ENCODE measurements at places on chromosomes 3 and 15.

GRCh38 chr3:134214239-134214638, 36.4 kb downstream of the RYK start:
- DNase-seq: no peak

DNA sequence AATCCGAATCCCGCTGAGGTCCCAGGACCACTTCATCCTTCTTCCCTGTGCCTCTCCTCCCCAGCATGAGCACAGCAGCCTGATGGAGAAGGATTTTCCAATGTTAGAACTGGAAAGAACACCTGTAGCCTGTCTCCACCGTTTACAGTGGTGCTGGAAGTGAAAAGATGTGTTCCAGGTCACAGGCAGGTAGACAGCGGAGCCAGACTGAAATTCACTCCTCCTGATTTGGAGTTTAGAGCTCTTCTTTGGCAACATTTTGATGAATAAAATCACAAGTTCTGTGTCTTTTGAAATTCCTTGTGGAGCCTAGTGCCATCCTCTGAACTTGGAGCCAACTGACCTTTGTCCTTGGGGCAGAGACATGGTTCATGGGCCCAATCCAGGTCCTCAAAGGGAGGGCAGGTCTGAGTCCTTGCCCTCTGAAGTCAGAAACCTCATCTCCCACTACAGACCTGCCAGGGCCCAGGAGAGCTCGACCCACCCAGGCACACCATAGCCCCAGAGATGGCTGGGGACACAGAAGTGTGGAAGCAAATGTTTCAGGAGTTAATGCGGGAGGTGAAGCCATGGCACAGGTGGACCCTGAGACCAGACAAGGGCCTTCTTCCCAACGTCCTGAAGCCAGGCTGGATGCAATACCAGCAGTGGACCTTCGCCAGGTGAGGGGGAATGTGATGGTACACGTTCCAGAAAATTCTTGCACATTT, at the start of gene RTP3:
Gene RTP3, plus strand, starts transcription at position 421 of the 710 bp plus-strand sequence. Its CDS starts 87 bp downstream, at position 508.
- no peak for DNase-seq

DNA sequence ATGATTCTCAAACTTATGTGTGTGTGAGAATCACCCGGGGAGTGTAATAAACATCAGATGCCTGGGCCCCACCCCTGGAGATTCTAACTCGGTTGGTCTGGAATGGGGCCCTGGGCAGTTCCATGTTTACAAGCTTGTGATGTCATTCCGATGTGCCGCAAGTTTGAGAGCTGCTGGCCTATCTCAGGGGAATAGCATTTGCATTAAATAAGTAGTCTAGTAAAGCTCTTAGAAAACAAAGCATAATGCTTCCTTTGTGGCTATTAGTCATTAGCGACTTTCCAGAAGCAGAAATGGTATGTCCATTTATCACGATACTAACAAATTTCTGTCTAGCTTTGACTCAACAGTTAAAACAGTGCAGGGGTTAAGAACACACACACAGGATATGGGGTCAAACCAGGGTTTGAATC, 20.9 kb downstream of the PGBD4 start:
- no peak for DNase-seq

DNA sequence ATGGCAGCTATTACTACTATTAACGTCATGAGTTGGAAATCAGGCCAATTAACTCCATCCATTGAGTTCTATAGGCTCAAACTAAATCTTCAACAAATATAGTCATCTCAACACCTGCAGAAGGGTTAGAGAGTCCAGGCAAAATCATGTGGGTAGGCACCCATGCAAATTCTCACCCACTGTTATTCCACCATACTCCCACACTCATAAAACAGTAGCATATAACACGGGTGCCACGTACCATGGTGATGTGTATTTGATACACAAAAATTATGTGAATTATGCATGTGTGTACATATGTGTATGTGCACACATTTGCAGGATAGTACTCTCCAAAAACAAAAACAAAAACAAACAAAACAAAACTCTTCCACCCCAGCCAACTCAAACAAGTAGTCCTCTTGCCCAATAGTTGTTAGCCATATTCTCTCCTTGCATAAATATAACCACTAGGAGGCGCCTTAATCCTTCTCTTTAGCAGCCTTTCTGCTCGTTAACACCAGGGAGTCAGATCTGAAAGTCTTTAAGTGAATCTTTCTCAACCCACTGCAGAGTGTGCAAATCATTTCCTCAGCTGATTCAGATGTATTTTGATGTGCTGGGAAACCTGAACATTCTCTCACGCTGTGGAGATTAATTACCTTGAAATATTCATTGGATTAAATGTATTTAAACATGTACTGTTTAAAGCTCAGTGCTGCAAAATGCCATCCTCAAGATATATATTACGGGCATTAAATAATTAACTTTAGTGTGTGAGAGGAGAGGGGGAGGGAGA, 38.0 kb upstream of the COPB2 start:
- DNase-seq: peak; percentile 23

GRCh38 chr3:111989061-111989678, 9.6 kb upstream of the TAGLN3 start:
- DNase-seq: no peak

DNA sequence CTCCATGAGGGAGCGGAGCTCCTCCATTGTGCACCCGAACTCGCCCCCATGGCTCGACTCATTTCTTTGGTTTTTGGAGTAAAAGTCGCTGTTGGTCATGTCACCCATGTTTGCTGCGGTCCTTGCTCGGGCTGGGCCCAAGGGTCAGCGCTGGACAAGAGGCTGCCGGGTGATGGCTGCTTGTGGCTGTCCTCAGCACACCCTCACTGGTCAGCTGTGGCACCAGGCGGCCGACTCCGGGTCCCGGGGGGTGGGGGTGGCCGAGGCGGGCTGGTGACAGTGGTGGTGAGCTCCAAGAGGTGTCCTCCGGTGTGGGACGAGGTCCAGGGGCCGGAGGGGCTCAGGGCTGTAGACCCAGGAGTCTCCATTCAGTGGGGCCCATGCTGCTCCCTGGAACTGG, 56.0 kb downstream of the ATP2B2 start:
- no peak for DNase-seq

DNA sequence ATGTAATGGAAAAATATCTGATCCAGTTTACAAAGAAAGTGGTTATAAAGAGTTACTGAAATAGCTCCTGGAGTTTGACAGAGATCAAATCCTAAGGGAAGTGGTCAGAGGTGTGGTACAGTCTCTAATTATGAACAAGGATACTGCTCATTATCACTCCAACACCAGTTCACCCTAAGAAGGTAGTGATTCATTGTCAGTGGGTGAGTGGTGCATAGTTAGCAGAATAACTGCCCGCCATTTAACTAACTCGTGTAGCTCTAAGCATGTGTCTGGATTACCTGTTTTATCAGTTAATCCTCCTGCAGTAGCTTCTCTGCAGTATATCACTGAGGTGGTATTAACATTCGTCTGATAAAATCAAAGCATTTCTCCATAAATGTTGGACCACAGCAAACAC, 700.1 kb downstream of the NLGN1 start:
- no peak for DNase-seq

GRCh38 chr15:40439960-40440742, 602 bp upstream of the BAHD1 start:
- peak; percentile 47 for DNase-seq

- DNase-seq: no peak
Observed at GRCh38 chr15:53414167-53414566, 345.3 kb downstream of the WDR72 start.

DNA sequence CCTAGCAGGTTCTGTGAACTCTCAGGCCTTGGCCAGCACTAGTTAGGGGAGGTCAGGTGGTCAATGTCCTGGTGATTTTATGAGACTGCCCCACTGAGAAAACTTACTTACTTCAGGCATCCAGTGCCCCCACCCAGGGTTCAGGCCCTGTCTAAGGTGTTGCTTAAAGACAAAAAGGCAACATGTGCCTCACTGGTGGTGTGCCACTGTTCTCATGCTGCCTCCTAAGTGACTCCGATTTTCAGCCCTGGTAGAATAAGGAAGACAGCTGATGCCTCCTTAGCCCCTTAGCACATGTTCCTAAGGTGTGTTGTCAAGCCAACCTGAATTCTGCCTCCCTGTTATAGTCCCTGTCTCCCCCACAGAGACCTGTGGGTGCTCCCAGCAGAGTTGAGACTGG, 5.3 kb downstream of the RBM15B start:
- DNase-seq: no peak

- DNase-seq: no peak
Observed at GRCh38 chr15:85408270-85408746, 27.9 kb downstream of the AKAP13 start.

DNA sequence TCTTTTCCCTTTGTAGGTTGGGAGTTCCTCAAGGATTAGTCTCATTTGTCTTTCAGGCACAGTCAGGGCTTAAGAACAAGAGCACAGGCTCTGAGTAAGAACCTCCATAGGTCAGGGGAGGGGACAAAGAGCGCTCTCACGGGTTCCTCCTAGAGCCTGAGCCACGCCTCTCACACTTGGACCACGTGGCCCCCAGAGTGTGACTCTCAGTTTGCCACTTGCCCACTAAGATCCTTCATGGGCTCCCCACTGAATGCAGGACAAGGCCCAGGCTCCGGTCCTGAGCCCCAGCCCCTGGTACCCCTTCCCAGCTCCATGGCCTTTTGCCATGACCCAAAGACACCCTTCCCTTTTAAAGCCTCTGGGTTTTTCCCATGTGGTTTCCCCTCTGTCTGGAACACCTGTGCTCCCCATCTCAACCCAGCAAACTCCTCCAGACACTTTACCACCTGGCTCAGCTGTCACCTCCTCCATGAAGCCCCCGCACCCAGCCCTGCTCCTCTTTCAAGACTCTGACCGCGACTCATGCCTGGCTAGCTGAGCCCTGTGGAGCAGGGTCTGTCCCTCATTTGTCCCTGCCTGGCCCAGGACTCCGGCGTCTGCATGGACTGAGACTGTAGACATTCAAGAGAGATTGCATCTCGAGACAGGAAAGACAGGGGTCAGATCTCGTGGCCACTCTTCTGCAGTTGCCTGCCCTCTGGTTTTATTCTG, 32.7 kb downstream of the IQSEC1 start:
- DNase-seq: peak; percentile 27

DNA sequence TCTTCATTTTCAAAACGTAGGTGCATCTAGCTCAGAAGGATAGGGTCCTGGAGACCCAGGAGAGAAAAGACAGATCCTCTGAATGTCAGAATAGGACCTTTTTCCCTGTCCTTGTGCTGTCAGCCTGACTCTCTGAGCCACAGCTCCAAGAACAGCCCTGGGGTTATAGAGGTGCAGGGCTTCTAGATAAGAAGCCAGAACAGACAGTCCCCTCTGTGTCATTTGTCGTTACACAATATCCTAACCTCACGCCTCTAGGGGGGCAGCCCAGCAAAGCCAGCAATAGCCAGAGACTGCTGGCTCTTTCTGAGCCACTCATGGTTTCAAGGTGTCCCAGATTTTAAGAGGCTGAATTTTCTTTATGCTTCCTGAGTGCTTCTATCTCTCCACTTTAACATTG, 153.2 kb upstream of the THBS1 start:
- DNase-seq: no peak

DNA sequence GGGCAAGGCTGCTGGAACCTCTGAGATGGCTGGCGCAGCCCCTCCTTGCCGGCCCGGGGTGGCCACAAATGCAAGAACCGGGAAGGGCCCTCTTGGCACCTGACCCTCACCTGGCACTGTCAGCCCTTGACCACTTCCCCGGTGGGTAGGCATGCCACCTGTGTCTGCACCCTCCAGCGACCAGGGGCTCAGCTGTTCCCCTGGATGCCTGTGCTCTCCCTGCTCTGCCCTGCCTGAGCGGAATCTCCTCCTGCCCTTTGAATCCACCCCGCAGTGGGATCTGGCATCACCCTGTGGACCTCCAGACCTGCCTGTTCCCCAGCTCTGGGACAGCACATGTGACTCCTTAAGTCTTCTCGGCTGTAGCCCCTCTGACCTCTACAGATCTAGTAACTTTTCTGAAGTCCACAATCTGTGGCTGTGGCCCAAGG, 26.1 kb upstream of the FGD5 start:
- no peak for DNase-seq

GRCh38 chr3:48429960-48430707, at the start of gene PLXNB1:
Gene PLXNB1 (minus strand): TSS chr3:48430086. CDS start chr3:48424611, 5,475 bp downstream.
- no peak for DNase-seq

- no peak for DNase-seq
Observed at GRCh38 chr15:41692049-41692448, 31.8 kb downstream of the MGA start.

GRCh38 chr3:142987080-142987700, 14.2 kb upstream of the U2SURP start:
- no peak for DNase-seq

GRCh38 chr3:141227752-141228151, 3.9 kb upstream of the PXYLP1 start:
- peak; percentile 85 for DNase-seq

GRCh38 chr15:39665629-39666250, 84.9 kb downstream of the THBS1 start:
- DNase-seq: no peak

GRCh38 chr15:78147566-78147965, 1.6 kb upstream of the IDH3A start:
- DNase-seq: no peak

- no peak for DNase-seq
Observed at GRCh38 chr3:76943058-76943457, 96.8 kb upstream of the ROBO2 start.

GRCh38 chr3:80533553-80533952, 765.8 kb upstream of the ROBO1 start:
- DNase-seq: no peak

DNA sequence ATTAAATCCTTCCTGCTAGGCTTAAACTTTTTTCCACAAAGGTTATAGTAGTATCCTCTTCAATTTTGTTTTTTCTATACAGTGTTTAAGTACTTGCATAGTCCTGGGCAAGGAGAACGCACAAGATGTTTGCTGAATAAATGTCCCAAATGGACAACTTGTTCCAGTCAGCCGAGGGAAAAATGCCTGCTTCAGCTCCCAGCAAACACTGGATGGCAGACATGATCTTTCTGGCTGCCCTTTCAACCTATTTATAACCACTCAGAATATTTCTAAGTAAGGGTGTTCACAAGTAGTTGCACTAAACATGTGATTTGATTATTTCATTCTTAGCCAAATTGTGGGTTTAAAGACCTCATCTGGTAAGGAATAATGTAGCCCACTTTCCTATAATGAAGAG, 29.8 kb downstream of the GNB4 start:
- DNase-seq: peak; percentile 18

DNA sequence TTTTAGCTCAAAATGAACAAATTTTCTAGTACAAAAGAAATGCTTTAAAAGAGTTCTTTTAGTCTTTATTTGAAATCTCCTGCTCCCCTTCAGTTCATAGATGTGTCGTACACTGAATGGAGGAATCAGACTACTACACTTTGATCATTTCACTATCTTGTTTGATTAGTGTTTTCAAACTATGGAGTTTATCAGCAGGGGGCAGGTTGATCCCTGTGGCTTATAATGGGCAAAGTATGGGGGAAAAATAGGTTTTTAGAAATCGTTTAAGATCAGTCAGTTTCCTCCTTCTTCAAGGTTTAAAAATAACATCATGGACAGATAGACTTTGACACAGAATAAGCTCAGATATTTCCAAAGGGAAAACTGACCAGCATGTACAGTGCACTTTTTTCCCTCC, 701.7 kb downstream of the CADM2 start:
- DNase-seq: no peak

DNA sequence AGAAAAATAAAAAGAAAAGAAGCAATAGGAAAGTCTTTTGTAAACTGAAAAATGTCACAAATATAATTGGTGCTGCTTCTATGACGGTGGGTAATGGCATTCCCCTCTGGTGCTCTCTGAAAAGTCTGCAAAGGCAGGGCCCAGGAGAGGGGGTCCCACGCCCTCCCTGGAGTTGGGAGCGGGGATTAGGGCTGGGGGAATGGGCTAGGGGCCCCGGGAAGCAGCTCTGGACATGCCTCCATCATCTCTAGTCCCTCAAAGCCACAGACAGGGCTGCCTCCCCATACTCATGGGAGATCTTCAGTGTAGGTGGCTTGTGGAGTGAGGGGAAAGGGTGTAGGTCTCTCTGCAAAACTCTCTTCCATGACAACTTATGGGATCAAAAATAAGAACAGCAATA, 7.8 kb upstream of the RHCG start:
- no peak for DNase-seq

Data from BE2C (cell line).